OCI-LY7 (cell line): ENCODE measurements at places on chromosomes 2 and 18.
A peak's percentile ranks its signal among the peaks of the same experiment; 100 is the strongest.

DNA sequence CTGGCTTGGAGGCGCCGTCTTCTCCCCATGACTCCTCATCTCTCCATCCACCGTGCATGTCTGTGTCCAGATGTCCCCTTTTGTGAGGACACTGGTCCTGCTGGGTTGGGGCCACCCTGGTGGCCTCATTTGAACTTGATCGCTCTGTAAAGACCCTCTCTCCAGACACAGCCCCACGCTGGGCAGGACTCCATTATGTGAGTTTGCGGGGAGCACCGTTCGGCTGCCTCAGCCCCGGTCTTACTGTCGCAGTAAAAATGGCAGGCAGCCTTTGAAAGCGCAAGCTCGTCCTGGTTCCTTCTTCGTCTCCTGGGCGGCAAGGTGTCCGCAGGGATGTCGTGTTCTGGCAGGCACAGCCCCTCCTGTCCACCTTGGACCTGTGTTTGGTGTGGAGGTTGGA lies 17.7 kb downstream of the NFATC1 start:
- DNase-seq, result no peak

DNA sequence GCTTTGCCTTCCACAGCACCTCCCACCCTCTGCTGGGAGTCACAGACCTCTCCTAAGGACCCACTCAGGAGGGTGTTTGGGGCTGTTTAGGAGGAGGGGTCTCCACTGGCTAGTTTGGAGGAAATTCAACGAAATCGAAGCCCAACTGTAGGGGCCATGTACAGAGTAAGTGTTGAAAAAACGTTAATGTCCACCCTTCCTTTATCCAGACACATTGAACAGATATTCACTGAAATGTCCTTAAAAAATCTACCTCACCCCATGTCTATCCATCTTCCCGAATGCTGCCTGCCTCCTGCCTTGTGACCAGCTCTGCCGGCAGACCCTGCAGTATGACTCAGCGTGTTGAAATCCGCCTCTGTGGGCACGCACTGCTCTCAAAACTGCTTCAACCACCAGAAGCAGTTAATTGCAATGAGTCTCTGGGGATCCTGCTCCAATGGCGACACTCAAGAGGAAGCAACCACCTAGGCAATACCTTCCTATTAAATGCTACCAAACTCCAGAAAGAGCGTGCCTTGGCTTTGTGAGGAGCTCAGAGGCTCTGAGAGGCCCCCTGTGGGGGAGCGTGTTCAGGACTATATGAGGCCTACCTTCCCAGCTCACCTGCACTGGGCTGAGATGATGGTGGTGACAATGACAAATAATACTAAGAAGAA lies 61.4 kb upstream of the RTN4 start:
- no peak for DNase-seq

DNA sequence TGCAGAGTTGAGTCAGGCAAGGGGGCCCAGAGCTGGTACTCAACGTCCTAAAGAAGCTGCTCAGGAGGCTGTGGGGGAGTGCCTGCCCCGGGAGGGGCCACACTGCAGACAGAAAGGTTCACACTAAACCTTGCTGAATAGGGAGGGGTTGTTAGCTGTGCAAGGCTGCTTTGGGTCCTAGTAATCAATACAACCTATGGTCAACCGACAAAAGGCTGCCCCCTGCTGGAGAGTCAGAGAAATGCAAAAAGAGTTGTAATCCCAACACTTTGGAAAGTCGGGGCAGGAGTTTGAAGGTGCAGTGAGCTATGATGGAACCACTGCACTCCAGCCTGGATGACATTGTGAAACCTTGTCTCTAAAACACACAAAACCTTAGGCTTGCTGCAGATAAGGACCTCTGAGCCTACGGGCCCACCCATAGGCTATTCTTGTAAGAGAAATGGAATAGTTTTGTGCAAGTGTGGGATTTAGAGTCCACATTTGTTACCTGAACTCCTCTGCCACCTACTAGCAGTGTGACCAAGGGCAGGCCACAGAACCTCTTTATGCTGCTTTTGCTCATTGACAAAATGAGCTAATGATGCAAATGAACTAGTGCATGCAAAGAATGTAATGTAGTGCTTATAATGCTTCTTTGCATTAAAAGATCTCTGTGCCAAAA lies 81.5 kb downstream of the PRPF40A start:
- DNase-seq, result peak; percentile 46

DNA sequence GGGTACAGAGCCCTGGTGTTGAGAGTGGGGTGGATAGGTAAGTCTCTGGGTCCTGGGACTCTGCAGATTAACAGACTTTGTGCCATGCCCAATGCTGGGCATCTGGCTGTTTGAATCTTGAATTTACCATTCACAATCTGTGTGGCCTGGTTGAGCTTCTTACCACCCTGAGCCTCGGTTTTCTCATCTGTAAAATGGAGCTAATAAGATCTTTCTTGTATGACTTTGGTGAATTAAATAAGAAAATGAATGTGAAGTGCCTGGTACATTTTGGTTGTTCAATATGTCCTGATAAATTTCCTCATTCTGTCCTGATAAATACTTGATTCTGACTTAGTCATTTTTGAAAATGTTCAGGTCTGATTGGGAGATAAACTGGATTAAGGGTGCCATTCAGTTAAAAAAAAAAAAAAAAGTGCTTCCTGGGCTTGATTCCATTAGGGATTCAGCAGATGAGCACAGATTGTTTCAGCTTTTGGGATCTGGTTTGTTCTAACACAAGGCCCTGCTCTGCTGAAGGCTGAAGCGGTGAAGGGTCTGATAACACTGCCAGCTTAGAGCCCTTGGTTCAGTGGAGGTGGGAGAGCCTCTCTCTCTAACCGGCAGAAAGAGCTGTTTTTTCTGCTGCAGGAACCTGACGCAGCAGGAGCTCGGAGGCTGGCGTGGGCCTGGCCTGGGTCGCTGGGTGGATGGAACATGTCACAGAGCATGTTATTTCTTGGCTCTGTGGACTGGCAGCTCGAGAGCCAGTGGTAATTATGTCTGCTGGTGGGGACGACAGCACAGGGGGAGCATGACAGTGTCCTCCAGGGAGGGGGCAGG lies 84.5 kb upstream of the MCFD2 start:
- no peak for DNase-seq

DNA sequence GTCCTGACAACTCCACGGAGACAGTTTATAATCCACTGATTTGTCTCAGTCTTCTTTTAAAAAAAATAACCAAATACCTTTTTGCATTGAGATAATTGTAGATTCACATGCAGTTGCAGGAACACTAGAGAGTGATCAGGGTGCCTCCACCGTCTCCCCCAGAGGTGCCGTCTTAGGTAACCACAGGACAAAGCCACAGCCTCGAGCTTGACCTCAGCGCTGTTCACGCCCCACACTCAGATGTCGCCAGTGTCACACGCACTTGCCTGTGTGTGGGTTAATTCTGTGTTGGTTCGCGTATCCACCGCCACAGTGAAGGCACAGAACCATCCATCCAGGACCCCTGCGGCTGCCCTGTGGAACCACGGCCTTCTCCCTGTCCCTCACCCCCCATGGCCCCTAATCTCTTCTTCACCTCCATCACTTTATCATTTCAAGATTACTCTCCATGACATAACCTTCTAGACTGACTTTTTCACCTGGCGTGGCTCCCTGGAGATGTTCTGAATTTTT lies 295.0 kb upstream of the HDAC4 start:
- DNase-seq, result no peak
